ENCODE measurements at places on chromosomes 2 and 18.

- DNase-seq: no peak
These were observed 1085.3 kb upstream of the CNTNAP5 start for GRCh38 chr2:122939796-122940195.

DNA sequence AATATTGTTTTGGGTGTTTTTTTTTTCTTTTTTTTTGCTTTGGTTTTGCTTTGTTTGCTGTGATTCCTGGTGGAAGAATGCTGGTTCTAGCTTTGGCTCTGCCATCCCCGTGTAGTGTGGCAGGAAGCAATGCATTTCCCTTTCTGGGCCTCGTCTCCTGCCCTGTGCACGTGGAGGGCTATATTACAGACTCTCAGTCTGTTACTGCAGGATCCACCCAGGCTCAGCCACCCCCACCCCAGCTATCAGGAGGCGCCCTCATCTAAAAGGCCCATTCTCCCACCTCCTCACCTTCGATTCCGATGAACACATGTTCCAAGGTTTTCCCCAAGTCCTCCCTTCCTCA, 152.3 kb downstream of the TFCP2L1 start:
- DNase-seq: no peak

GRCh38 chr2:96153291-96153713, 8.1 kb upstream of the DUSP2 start:
- no peak for DNase-seq

GRCh38 chr2:51695531-51695930, 663.6 kb upstream of the NRXN1 start:
- no peak for DNase-seq

DNA sequence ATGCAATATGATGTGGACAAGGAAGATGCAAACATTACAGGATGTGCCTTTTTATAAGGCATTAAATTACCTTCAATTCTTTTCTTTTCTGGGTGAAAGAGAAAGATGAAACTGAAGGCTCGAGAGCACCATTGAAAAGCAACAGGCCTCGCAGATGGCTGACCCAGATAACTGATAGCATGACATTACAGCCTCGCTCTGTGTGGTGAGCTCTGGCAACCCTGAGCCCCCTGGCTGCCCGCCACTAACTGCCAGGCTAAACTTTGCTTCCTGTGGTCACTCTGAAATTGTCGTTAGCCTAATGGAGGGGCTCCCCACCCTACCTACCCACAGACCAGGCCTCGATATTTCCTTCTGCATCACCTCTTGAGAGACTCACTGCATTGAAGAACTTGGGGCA, 516.8 kb upstream of the FANCL start:
- DNase-seq: no peak

DNA sequence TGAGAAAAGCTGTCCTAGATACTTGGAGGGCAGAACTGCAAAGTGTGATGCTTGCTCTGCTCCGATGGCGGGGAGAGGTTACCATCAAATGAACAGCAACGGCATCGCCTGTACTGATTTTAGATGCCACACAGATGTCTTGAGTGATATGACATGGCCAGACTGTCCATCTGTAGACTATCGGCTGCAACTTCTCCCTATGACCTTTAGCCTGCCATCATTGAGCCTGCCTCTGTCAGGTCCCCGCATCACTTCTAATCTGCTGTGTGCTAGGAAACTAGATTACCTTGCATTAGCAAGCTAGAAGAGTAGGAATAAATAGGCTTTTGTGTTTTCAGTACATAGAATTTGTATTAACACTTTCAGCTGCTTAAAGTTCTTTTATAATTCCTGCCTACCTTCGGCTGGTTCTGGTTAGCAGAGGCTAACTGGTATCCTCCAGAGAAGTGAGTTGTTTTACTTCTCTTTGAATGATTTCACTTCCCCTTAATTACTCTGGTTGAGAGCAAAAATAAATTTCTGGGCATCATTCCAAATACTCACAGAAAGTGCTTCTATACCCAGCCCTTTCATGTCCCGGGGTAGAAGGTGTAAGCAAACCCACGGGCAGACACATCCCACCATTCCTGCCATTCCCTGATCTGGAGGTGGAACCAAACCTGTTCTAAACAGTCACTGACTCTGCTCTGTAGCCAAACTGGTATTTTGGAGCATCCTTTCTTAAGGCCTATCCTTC, 24.0 kb downstream of the GAREM2 start:
- DNase-seq: no peak

- no peak for DNase-seq
These were observed 212.9 kb downstream of the MTX2 start for GRCh38 chr2:176482107-176482506.

DNA sequence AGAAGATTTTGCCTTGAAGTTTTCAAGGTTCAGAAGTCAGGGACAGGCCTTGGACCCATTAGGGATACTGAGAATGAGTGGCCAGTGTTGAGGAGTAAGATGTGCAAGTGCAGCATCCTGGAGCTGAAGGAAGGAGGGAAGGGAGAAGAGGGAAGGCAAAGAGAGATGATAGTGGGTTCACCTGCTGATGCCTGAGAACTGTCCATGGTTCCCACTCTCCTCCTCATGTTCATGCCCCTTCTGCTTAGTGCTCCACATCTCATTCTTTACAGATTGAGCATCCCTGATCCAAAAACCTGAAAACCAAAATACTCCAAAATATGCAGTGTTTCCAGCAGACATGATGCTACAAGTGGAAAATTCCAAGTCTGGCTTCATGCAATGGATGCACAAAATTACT, 137.8 kb downstream of the CCDC102B start:
- no peak for DNase-seq

DNA sequence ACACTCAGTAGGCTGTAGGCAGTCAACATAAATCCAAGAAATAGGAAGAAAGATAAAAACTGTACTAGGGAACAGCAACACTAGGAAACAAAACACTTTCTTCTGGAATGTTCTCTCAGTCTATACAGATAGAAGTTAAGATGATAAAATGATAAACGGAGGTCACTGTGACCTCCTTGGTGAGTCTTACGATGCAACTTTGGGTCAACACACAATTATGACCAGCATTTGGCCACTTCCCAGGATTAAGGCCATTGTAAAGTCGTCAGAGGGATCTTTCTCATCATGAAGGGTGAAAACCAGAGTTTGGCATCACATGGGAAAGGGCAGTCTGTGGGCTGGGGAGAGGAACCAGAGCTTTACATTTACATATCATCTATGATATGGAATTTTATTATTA, 33.4 kb downstream of the LAMA3 start:
- no peak for DNase-seq

GRCh38 chr18:7601936-7602335, 34.8 kb downstream of the PTPRM start:
- no peak for DNase-seq

- no peak for DNase-seq
These were observed 124.3 kb downstream of the ICOS start for GRCh38 chr2:204060841-204061240.

DNA sequence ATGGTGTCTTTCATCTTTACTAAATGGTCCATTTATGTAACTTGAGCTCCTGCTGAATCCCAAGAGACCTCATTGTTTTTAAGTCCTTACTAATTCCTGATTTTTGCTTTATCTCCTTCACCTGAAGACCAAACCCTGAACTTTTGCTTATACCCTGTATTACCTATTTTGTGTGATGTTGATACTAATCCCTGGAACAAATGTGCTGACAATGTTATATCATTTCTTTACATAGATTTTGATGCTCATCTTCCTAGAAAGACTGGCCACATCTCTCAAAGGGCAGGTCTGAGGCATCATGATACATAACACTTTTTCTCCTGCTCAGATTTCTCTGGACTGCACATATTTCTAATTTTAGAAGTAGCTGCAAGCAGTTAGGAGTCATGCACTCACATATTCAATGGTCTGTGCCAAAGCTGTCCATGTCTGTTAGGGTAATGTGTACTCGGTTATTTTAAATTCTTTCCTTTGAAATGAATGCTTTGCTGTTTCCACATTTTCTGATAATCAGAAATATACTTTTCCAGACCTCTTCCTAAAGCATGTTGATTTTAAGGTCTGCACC, 427.9 kb upstream of the HNRNPA3 start:
- no peak for DNase-seq

DNA sequence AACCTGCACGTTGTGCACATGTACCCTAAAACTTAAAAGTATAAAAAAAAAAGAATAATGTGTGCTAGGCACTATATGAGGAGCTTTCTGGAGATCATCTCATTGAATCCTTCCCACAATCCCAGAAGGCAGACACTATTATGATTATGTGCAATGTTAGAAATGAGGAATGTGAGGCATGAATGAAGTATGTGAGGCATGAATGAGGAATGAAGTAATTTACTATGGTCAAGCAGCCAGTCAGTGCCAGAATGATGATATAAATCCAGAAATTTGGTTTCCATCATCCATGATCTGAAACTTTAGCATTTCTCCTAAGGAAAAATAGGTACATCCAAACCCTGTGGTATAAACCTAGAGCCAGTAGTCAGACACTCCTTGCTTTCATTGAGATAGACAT, 42.0 kb downstream of the CCDC148 start:
- DNase-seq: peak; percentile 63

DNA sequence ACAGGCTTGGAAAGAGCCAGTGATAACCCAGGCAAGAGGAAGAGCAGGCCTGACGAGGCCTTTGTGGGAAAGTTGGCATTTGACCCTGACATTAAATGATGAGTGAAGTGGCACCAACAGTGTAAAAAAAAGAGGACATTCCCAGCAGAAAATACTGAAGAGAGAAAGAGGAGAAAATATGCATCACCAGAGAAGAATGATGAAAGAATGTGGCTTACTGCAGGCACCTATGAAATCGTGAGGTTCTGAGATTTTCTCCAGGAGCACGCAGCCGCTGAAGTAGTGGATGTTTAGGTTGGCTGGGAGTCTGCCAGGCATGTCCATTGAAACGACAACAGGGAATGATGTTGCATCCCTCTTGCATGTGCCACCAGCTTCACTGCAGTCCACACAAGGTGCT, 13.8 kb downstream of the EHD3 start:
- DNase-seq: no peak

GRCh38 chr2:63872571-63873328, 31.1 kb downstream of the UGP2 start:
- DNase-seq: peak; percentile 4

DNA sequence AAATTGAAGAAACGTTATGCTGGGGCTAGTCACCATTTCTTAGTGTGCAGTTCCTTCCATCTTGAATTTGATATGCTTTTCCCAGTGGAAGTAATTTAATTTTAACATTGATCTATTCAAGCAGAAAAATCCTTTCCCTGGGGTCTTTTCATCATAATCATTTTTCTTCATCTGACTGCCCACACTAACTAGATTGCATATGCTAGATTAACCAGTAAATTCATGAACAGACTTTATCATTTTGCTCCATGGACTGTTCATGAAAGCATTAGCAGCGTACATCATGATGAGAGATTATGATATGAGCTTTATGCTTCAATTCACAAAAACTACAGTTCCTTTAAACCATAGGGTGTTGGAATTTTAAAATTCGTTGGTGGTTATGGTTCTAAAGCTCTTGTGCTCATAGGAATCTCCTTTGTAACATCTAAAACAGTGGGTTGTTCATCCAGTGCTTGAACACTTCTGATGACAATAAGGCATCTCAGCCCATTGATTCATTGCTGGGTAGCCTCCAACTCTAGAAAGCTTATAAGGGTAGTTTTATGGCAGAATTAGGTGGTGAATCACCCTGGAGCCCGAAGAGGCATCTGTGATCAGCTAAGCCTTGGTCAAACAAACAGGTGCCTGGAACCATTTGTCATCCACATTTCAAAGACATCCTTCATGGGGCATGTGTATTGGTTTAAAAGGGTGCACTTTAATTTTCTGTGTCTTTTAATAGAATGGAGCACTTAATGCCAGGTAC, 77.2 kb upstream of the NDUFV2 start:
- DNase-seq: peak; percentile 64

- DNase-seq: peak; percentile 79
These were observed 108.7 kb downstream of the FEZ2 start for GRCh38 chr2:36489281-36489680.

DNA sequence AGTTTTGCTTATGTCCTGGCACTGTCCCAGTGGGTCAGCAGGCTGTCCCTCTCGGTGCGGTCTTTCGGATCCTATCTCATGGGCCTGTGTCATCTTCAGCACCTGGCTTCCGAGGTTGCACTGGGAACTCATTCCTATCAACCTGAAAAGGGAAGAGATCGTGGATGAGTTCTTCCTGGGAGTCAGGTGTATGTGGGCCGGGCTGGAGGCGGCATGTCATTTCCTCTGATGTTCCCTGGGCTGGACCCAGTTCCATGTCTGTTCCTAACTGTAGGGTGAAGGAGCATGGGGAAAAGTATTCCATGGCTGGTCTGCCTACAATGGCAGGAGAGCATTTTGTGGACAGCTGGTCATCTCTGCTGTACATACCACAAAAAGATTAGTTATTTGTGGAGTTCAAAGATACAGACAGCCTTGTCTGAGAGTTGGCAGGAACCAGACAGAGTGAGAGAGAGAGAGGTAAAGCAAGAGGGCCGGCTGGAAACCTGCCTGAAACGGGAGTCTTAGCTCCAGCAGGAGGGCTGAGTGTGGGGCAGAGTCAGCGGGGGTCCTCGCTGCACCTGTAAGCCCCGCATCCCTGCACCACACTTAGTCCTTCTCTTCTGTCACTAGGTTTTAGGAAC, 25.2 kb downstream of the FAM228A start:
- DNase-seq: no peak

- no peak for DNase-seq
These were observed 204.2 kb downstream of the AGAP1 start for GRCh38 chr2:235698028-235698427.

DNA sequence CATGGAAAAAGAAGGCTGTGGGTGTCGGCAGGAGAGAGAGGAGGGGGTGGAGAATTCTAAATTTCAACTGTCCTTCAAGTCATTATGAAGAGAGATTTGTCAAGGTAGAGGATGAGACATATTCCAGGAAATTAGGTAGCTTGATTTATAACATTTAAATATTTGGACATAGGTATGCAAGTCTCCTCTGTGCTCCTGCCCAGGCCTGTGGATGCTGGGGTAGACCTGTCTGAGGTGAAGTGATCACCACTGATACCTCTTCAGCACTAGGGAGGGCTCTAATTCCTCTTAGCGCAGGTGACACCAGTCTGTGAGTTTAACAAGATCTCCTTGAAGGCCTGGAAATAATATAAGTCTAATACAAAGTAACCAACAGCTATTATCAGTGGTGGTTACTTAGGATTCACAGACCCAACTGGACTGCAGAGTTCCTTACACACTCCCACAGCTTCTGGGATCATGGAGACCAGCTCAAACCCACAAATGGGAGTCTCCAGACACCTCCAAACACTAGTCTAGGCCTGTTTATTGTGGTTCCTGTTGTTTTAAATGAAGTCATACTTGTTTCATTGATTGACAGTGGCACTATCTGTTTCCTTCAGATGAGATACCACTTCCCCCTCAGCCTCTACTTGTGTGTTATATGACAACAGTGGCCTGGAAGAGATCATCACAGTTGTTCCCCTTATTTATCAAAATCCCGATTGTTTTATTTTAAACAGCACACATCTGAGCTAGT, 104.1 kb upstream of the ITPRID2 start:
- no peak for DNase-seq

GRCh38 chr2:28538652-28539051, 42.8 kb downstream of the PLB1 start:
- no peak for DNase-seq
